Activated gamma-delta T cell treated with Interleukin-2 at 50 U/mL for 16 hours (primary cell): ENCODE measurements at places on chromosomes 3 and 15.

DNA sequence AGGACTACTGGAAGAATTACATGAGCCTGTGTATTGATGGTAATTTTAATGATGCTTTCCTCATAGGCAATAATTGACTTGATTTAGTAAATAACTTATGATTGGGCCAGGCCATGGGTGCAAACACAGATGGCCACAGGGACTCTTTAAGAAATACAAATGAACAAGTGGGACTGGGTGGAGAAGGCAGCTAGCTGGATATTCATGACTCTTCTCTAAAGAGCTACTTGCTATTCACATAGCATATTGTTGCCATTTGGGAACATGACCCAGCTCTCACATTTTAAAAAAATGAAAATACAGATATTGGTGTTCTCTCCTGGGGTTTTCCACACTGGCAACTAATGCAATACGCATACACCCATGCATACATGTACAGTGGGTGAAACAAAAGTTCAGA is 178.3 kb downstream of the PTPRG start:
- DNase-seq = no peak

GRCh38 chr3:10445561-10446175 is 59.7 kb downstream of the ATP2B2 start:
- DNase-seq = no peak

DNA sequence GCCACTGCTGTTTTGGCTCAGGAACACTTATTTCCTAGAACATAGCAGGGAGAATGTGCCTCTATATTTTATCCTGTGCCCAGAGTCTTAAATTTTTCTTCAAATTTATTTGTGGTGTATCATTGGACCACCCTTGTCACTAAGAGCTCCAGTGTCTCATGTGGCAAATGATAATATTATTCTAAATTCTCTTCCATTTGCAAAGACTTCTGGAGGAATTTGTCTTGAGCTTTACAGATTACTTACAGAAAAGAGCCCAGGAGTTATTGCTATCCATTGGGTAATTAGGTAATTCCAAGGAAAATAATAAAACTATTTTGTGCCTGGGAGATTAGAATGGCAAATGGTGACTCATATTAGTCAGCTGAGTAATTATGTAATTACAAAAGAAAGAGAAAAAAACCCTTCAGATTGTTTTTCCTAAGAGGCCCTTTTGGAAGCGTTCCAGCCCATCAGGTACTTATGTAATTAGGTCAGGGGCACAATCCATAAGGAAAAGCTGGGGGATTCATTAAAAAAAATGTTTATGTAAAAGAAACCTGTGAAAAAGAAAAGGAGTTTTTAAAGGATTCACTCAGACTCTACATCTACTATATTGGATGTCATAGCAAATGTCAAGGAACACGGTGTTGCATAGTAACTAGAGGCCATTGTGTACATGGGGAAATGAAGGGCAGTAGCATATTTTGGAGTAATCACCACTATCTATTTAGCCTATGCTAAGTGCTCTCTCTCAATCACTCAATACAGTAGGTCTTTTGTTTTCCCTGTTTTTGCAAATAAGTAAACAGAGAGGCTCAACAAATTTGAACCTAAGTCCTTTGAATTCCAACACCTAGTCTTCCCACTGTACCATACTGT is 380.9 kb upstream of the RARB start:
- no peak for DNase-seq

DNA sequence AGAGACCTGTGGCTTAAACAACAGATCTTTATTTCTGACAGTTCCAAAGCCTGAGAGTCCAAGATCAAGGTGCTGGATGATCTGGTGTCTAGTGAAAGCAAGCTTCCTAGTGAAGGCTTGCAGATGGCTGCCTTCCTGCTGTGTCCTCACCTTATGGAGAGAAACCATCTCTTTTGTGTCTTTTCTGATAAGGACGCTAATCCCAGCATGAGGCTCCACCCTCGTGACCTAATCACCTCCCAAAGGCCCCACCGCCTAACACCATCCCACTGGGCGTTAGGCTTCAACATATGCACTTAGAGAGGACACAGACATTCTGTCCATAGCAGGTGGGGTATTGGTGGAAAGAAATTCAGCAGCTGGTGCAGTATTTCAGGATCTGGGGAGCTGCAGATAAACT is 19.8 kb upstream of the LYSMD4 start:
- DNase-seq = no peak

DNA sequence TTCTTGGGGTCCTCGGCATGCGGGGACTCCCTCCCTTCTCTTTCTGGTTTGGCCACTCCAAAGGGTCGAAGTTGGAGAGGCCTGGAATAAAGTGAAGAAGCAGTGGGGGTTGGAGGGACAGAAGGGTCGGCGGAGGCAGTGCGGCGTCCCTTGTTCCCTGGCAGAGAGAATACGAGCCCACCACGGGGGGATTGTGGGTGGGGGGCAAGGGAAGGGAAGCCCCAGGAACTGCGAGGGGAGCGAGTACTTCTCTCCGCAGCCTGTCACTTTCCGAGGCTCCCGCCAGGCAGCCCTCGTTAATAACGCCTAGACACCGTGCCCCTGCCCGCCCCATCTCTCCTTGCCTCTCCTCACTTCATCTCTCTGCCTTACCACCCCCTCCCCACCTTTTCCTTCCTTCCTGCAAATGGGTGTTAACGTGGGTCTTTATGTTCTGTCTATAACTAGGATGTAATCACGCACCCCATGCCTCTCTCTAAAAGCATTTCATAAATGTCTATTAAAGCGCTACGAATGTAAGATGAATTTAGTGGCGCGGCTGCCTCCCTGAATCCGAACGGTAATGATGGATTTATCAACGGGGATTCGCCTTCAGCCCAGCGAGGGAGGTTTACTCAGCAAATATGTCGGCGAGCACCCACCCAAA is 13.7 kb downstream of the NR2F2 start:
- no peak for DNase-seq

DNA sequence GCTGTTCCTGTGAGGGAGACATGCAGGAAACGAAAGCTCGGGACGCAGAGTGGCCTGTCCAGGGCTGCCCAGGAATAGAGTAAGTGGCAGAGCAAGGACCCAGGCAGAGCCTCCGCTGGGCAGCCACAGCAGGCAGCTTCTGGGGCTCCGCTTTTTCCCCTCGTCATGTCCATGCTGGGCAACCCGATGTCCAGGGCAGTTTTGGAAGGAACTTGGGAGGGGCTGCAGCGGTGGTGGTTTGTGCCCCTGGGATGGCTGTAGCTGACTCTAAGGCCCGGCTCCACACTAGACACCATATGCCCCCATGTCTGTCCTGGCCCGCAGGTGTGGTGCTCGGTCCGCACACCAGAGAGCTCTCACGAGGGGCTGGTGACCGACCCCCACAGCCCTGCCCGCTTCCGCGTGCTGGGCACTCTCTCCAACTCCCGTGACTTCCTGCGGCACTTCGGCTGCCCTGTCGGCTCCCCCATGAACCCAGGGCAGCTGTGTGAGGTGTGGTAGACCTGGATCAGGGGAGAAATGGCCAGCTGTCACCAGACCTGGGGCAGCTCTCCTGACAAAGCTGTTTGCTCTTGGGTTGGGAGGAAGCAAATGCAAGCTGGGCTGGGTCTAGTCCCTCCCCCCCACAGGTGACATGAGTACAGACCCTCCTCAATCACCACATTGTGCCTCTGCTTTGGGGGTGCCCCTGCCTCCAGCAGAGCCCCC is 7.1 kb upstream of the PSMD2 start:
- DNase-seq = no peak

DNA sequence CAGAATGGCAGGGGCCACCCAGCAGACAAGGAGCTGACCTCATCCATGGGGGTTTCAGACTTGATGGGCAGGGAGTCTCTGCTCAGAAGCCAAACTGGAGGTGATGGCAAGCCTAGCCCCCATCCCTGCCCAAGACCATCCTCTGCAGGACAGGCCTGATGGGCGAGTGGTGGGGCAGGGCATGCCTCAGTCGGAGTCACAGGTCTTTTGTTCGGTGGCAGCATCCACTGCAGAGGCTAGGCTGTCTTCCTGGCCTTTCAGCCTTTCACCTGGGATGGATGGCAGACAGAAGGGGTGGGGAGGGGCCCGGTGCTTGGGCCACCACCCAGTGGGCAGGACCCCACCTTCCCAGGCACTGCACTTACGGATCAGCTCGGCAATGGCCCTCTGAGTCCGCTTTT is 44.4 kb downstream of the PTH1R start:
- DNase-seq = no peak

- DNase-seq = no peak
Measured at GRCh38 chr15:40240619-40241221, 1.9 kb downstream of the PAK6 start.

DNA sequence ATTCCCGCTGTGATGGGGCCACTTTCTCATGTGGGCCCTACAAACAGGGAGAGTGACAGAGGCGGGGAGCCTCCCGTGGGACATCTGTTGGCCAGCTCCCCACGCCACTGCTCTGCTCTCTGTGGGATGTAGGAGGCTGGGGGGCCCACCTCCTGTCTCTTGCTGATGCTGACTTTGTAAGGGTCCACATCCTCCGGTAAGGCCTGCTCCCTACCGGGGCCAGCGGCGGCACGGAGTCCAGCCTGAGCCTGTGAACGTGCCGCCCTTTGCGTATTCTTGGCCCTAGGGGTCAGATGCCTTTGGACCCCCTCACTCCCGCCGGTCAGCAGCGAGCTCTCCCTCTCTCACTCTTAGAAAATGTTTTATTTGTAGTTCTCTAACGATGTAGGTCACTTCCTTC is 153.2 kb downstream of the LRRC28 start:
- DNase-seq = no peak

- DNase-seq = no peak
Measured at GRCh38 chr3:194871143-194871863, 185.6 kb downstream of the FAM43A start.

- no peak for DNase-seq
Measured at GRCh38 chr3:74642876-74643275, 28.4 kb upstream of the CNTN3 start.
